Camera-type eye (tissue), 1 donor: ENCODE measurements at places on chromosomes 2 and 18. TPM values are rescaled to one million over a fixed set of nuclear protein-coding genes. Genes with fewer than 3 reads are reported as not detected.

The PARD3B gene
- 36.2 TPM for total RNA-seq

The SERPINB4 gene
- total RNA-seq, result not detected

The CELF4 gene
- total RNA-seq, result 41.2 TPM

The CHRNG gene
- total RNA-seq, result 2.0 TPM

The CSRNP3 gene
- 81.7 TPM for total RNA-seq

The PSMA8 gene
- total RNA-seq, result not detected

The SNORC gene
- total RNA-seq, result 0.55 TPM

The PCARE gene
- 57.0 TPM for total RNA-seq

The RAMP1 gene
- total RNA-seq, result 6.9 TPM
